ENCODE measurements at places on chromosomes 16 and 17. TPM values are rescaled to one million over a fixed set of nuclear protein-coding genes. Genes with fewer than 3 reads are reported as not detected.

NPIPB9 gene
- 1.6 TPM for total RNA-seq

KCNAB3 gene
- 1.2 TPM for total RNA-seq

RND2 gene
- total RNA-seq = 3.4 TPM

ST6GALNAC2 gene
- total RNA-seq = 104 TPM

- DNase-seq = no peak
These were observed 8.2 kb downstream of the RNF166 start for GRCh38 chr16:88697831-88698615.

GRCh38 chr17:27158382-27158781 is 135.5 kb upstream of the WSB1 start:
- no peak for DNase-seq

GRCh38 chr16:11780991-11781680 is 15.9 kb downstream of the ZC3H7A start:
- no peak for DNase-seq

DNA sequence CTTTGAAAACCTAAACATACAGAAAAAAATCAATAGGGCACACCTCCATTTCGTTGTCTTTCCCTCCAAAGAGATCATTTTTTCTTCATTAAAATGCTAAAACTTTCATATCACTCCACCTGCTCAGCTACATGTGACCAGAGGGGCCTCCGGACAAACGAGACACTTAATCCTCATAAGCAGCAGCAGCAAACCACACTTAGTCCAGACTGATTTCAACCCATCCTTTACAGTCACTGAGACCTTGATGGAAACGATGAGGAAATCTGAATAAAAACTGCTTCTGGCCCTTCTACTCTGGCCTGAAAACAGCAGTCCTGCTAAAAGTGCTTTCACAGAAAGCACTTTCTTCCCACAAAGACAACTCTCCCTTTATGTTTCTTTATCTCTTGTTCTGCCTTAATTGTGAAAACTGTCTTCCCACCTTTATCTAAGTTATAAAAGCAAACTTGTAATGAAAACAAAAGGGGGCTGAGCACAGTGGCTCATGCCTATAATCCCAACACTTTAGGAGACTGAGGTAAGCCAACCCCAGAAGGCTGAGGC is 4.6 kb downstream of the ANKRD11 start:
- DNase-seq = no peak

- no peak for DNase-seq
These were observed 10.0 kb upstream of the COPRS start for GRCh38 chr17:31869031-31869430.

GRCh38 chr17:64773836-64774761 is 112.0 kb upstream of the SMURF2 start:
- no peak for DNase-seq

DNA sequence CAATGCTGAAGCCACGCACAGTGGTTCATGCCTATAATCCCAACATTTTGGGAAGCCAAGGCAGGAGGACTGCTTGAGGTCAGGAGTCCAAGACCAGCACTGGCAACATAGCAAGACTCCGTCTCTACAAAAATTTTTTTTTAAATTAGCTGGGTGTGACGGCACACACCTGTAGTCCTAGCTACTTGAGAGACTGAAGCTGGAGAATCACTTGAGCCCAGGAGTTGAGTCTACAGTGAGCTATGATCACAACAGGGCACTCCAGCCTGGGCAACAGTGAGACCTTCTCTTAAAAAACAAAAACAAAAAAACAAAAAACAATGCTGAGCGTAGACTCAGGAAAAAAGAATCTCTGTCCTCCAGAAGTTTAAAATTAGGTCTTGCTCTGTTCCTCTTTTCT is 6.1 kb downstream of the GNA13 start:
- no peak for DNase-seq

GRCh38 chr16:57878586-57878985 is 76.3 kb upstream of the KIFC3 start:
- no peak for DNase-seq

- no peak for DNase-seq
These were observed 42.5 kb upstream of the BCO1 start for GRCh38 chr16:81195885-81196534.

DNA sequence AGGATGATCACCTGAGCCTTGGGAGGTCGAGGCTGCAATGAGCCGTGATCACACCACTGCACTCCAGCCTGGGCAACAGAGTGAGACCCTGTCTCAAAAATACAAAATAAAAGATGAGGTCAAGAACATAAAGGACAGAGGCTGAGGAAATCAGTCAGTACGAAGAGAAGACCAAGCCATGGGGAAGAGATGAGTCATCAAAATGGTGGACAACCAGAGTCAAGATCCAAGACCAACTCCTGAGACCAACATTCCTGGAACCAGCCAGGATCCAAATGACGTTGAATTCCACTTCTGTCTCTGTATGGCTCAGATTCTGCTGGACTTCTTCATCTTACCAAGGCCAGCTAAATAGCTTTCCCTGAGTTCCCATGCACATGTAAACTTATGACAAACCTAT is 44.8 kb upstream of the NOG start:
- no peak for DNase-seq

- no peak for DNase-seq
These were observed 13.7 kb upstream of the CDIPT start for GRCh38 chr16:29876594-29877249.

- DNase-seq = no peak
These were observed 334.5 kb downstream of the SEC14L1 start for GRCh38 chr17:77475016-77475976.
